Left ventricle myocardium inferior (tissue), 1 donor: ENCODE measurements at places on chromosomes 5 and 9. TPM values are rescaled to one million over a fixed set of nuclear protein-coding genes. Genes with fewer than 3 reads are reported as not detected.

The PKD2L2 gene
- 0.16 TPM for total RNA-seq

The IL33 gene
- 27.1 TPM for total RNA-seq

The FYB1 gene
- total RNA-seq, result 4.9 TPM

The SNX24 gene
- total RNA-seq, result 16.0 TPM

The HINT1 gene
- 155 TPM for total RNA-seq

The ADRA1B gene
- 2.5 TPM for total RNA-seq

The WNT8A gene
- total RNA-seq, result not detected

The TERT gene
- total RNA-seq, result not detected

The PCDH12 gene
- total RNA-seq, result 7.6 TPM

The PCDHGA9 gene
- total RNA-seq, result 3.9 TPM

The BSPRY gene
- total RNA-seq, result 0.25 TPM

The SLC36A1 gene
- 3.1 TPM for total RNA-seq

The DOLPP1 gene
- 9.4 TPM for total RNA-seq

The TOPORS gene
- 8.4 TPM for total RNA-seq

The FNIP1 gene
- total RNA-seq, result 30.6 TPM

The GRK6 gene
- 15.6 TPM for total RNA-seq

The N4BP3 gene
- 1.8 TPM for total RNA-seq

The SKP2 gene
- 4.6 TPM for total RNA-seq

The SYK gene
- 5.4 TPM for total RNA-seq

The CAMK2A gene
- 19.4 TPM for total RNA-seq

The SLC4A9 gene
- total RNA-seq, result 0.44 TPM

The GPX8 gene
- 9.8 TPM for total RNA-seq

The FAM151B gene
- 0.91 TPM for total RNA-seq

The PCDHGC5 gene
- total RNA-seq, result 2.9 TPM

The HEMGN gene
- 0.14 TPM for total RNA-seq

The CD14 gene
- total RNA-seq, result 26.2 TPM

The C9orf72 gene
- total RNA-seq, result 15.6 TPM

The CBY3 gene
- not detected for total RNA-seq

The FUT7 gene
- not detected for total RNA-seq

The SLC27A6 gene
- 61.1 TPM for total RNA-seq

The PCSK1 gene
- 0.38 TPM for total RNA-seq

The DOK3 gene
- 3.3 TPM for total RNA-seq

The KIF20A gene
- total RNA-seq, result 0.77 TPM

The TNC gene
- total RNA-seq, result 3.4 TPM

The YTHDC2 gene
- 13.6 TPM for total RNA-seq

The ARHGEF37 gene
- 22.8 TPM for total RNA-seq

The TMEM174 gene
- total RNA-seq, result not detected

The DIAPH1 gene
- total RNA-seq, result 53.1 TPM

The ZCCHC9 gene
- 8.9 TPM for total RNA-seq

The SUSD3 gene
- 0.60 TPM for total RNA-seq

The ZBTB6 gene
- 6.0 TPM for total RNA-seq

The NEURL1B gene
- total RNA-seq, result 24.0 TPM

The BAAT gene
- not detected for total RNA-seq

The TLX3 gene
- total RNA-seq, result not detected

The FBXL7 gene
- total RNA-seq, result 27.7 TPM

The BTNL3 gene
- not detected for total RNA-seq

The FNBP1 gene
- 20.5 TPM for total RNA-seq

The C1QTNF3 gene
- total RNA-seq, result 0.49 TPM

The MACIR gene
- total RNA-seq, result 5.5 TPM

The FBP1 gene
- 0.74 TPM for total RNA-seq

The PRDM9 gene
- total RNA-seq, result not detected

The FIBCD1 gene
- total RNA-seq, result 0.58 TPM

The GABBR2 gene
- total RNA-seq, result 1.1 TPM
